ENCODE measurements at places on chromosomes 5 and 9. TPM values are rescaled to one million over a fixed set of nuclear protein-coding genes. Genes with fewer than 3 reads are reported as not detected.

DNA sequence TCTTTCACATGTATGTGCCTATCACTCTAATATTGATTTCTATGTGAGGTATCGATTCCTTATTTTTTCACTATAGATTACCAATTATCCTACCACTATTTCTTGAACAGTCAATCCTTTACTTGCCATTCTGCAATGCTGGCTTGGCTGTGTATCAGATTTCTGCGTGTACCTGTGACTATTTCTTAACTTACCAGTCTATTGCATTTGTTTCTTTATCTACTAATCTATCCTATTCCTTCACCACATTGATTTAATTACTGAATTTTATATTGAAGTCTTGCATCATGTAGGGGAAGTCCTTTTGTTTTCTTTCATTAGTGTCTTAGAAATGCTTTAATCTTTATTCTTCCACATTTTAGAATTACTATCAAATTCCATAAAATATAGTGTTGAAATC, 684.8 kb downstream of the LRRC70 start:
- no peaks in the 10 kb centered on the region for H3K27me3 ChIP-seq
- DNase-seq = peak; percentile 23
- H3K36me3 ChIP-seq = no peaks in the 10 kb centered on the region
- H3K4me1 ChIP-seq = peaks cover 27% of the 10 kb centered on the region

UNC13B gene
- total RNA-seq = 11.9 TPM

GRCh38 chr5:66118304-66118703, 25.8 kb upstream of the SREK1 start:
- no peaks in the 10 kb centered on the region for H3K36me3 ChIP-seq
- no peaks in the 10 kb centered on the region for H3K4me1 ChIP-seq
- no peak overlapping the region for H3K4me3 ChIP-seq
- DNase-seq = no peak
- no peaks in the 10 kb centered on the region for H3K27me3 ChIP-seq
- no peak overlapping the region for H3K27ac ChIP-seq

PANK3 gene
- 24.2 TPM for total RNA-seq

DNA sequence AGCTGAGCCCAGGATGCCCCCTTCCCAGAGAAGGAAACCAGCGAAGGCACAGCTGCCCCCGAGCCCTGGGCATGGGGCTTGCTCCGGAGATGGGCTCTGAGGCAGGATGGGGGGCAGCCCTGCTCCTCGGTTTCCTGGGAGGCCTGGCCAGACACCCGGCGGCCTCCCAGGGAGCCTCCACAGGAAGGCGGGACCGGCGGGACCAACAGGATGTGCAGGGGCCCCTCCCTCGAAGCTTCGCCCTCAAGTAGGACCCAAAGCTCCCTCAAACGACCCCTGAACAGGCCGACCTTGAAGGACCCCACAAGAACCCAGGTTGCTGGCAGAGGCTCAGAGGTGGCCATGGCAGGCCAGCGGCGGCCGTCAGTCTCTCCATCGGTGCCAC, 11.7 kb downstream of the EXD3 start:
- no peak for DNase-seq
- H3K36me3 ChIP-seq = no peaks in the 10 kb centered on the region
- no peaks in the 10 kb centered on the region for H3K27me3 ChIP-seq
- H3K4me3 ChIP-seq = no peak overlapping the region

GZMA gene
- total RNA-seq = not detected

HINT1 gene
- total RNA-seq = 184 TPM

DNA sequence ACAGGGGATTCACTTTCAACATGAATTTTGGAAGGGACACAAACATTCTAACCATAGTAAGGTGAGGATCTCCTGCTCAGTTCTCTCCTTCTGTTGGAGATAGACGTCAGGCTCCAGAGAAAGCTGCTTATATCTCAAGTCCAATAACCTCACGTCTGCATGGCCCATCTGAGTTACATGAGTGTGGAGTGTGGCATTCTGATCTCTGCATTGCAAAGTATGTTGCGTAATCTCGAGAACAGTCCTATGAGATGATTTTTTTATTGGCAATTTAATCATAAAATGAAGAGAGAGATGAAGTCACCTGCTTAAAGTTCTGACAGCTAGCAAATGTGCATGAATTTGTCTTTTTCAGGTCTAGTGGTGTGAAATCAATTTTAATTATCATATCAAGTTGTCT, 118.8 kb downstream of the SLC12A2 start:
- H3K4me1 ChIP-seq = peaks cover 5% of the 10 kb centered on the region
- H3K36me3 ChIP-seq = no peaks in the 10 kb centered on the region
- H3K27ac ChIP-seq = no peak overlapping the region
- DNase-seq = peak; percentile 16

SPINK7 gene
- total RNA-seq = not detected

GRCh38 chr9:119114681-119115080, 254.6 kb downstream of the BRINP1 start:
- no peak for DNase-seq
- H3K36me3 ChIP-seq = no peaks in the 10 kb centered on the region
- no peak overlapping the region for H3K4me3 ChIP-seq
- H3K27ac ChIP-seq = no peak overlapping the region
- H3K4me1 ChIP-seq = no peaks in the 10 kb centered on the region

ACSL6 gene
- 0.11 TPM for total RNA-seq
